ENCODE measurements at places on chromosomes 7 and 10.
A peak's percentile ranks its signal among the peaks of the same experiment; 100 is the strongest.

DNA sequence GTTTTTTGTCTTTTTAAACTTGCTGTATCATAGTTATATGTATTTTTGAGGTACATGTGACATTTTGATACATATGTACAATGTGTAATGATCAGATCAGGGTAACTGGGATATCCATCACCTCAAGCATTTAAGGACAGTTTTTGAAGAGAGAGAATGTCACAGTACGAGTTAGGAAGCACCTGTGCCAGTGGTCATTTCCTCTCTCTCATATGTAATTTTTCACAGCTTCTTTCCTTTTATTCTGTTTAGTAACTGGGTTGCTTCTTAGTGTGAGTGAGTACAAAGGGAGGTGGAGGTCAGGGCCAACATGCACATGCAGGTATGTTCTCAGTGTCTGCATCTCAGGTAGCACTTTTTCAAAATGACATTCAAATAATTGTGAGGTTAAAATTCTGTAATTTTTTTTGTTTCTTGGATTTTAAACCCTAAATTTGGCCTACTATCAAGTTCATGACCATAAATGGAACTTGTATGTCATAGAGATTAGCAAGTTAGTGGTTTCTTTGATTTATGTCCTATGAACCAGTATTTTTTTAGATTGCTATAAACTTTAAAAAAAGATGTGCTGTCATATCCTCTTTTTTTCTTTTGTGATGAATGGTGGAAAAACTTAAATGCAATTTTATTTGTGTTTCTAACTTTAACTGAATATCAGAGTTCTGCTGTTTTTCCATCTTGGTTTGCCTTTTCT, 42.7 kb downstream of the SNX10 start:
- DNase-seq, result no peak

DNA sequence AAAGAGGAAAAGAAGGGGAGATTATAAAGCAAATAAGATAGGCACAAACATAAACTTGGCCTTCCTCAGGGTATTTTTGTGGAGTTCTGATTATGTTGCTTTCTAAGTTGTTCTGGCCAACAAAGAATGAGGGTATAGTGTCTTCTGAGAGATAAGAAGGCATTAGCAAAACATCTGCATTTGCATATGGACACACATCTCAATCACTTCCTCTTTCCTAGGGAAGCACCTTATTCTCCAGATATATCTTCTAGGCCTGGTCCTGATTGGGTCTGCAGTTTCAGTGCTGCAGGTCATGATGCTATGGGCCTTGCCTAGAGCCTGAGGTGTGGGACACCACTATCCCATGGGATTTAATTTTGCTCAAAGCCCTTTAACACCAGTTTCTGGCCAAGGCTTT, 308.8 kb upstream of the PHYHIPL start:
- DNase-seq, result no peak

- no peak for DNase-seq
These were observed 6.6 kb downstream of the YWHAG start for GRCh38 chr7:76352193-76352592.

DNA sequence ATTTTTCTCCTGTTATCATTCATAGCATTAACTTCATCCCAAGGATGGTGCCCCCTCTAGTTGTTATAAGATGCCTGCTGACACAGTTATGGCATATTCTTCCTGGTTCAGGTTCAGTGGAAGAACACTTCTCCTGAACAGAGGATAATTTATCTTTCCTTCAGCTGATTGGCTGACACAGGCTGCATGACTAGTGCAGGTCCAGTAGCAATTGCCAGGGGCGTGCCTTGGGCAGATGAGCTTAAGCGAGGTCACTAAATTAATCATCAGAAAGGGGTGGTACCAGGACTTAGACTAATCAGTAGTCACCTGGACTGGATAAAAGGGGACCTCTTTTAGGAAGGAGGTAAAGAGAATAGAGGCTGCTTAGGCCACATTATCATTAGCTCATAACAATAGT, 42.3 kb downstream of the BZW2 start:
- no peak for DNase-seq

- no peak for DNase-seq
These were observed 1324.5 kb downstream of the XPNPEP1 start for GRCh38 chr10:108598831-108599230.

GRCh38 chr10:67725567-67725966, 29.6 kb upstream of the CTNNA3 start:
- DNase-seq, result no peak

DNA sequence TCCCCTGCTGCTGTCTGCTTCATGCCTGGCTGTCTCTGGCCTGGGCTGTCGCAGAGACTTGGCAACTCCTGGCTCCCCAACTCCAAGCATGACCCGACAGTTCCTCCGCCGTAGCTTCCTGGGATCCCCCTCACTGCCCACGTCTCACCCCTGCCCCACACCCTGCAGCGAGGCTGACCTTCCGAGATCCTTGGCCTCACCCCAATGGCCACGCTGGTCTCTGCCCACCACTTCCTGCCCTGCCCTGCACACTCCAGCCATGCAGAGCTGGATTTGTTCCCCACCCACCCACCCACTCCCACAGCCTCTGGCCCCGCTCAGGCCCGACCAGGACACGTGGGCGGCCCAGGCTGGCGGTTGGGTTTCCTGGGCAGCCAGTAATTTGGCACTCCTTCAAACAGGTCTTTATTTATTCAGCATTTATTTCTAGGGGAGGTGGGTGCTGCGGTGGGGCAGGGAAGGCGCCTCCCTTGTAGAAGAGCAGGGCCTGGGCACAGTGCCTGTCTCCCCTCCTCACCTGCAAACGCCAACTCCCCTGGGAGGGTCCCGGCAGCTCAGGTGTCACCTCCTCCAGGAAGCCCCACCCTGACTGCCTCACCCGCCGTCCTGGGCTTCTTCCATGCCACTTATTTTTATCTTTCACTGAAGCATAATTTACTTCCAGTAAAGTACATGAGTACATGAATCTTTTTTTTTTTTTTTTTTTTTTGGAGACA, 25.5 kb downstream of the GTF2IRD1 start:
- peak; percentile 88 for DNase-seq

DNA sequence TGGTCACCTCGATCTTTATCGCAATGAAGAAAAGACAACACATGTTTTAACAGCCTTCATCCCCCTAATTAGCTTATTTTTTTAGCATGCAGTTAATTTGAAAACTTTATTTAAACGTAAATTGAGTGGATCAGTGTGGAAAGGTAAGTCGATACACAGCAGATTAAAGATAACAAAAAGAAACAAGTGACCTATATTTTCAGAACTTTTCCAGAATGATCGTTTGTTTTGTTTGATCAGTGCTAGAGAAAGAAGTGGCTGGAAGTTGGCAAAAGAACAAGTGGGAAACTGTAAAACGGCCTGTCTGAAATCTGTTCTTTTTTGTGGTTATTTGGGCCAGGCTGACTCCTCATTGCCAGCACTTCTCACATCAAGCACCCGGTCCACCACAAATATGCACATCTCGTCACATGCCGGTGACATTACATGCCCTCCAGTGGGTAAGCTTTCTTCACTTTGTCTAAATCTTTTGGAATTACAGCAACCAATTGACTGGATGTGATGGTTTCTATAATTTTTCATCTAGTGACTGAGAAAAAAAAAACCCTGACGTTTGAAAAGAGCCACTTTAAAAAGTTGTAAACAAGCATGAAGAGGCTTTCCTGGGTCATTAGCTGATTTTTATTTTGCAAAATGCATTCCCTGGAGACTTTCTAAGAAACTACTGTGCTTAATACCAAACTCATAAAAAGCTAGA, 33.2 kb downstream of the C7orf33 start:
- DNase-seq, result no peak

DNA sequence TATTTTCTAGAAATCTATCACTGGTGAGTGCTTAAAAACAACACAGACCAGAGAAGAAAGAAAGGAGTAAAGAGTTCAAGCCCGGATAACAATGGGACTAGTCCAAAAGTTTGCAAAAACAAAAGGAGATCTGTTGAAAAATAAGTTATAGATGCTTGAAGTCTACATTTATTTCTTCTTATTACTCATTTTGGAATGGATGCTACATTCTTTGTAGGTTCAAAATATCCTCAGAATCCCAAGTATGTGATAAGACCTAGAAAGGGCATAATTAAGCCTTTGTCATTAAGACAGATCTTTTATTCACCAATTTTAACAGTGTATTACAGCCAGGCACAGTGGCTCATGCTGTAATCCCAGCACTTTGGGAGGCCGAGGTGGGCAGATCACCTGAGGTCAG, 42.7 kb upstream of the ITGB8 start:
- DNase-seq, result no peak

- no peak for DNase-seq
These were observed 288.2 kb downstream of the IPMK start for GRCh38 chr10:57979491-57979890.

- DNase-seq, result no peak
These were observed 6.7 kb downstream of the SLC13A4 start for GRCh38 chr7:135721198-135721820.

GRCh38 chr7:46288861-46289260, 367.8 kb upstream of the IGFBP3 start:
- DNase-seq, result no peak

GRCh38 chr7:35467456-35467978, 213.6 kb upstream of the TBX20 start:
- no peak for DNase-seq

DNA sequence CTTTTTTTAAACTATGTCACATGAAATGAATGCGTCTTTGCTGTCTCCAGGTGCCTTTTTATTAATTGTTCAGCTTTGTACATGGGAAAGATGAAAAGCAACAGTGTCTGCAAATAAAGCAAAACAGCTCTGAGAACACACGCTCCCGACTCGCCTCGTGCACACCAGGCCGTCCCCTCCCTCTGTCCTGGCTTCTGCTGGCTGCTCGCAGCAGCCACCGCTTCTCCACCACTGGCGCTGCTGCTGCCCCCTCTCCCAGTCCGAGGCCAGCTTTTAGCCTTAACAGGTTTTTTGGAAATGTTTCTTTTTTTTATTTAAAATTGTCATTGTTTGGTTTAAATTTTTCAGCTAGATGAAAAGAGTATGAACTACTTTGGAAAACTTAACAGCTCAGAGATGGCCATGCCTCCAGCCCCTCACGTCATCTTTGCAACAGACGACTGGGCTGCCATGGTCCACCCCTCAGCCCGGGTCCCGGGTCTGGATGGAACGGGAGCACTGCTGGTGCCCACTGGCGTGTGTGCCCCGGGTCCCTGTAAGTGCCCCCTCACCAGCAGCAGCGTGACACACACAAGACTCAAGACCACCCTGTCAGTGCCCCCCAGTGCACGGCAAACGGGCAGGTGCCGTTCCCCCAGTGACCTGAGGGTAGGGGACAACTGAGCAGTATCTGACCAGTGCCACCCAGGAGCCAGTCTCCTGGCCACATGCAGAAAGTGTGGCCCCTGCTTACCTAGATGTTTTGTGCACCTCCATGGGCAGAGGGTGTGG, 415.6 kb upstream of the FOXK1 start:
- DNase-seq, result no peak

GRCh38 chr10:24459836-24460235, 250.9 kb downstream of the KIAA1217 start:
- DNase-seq, result no peak

DNA sequence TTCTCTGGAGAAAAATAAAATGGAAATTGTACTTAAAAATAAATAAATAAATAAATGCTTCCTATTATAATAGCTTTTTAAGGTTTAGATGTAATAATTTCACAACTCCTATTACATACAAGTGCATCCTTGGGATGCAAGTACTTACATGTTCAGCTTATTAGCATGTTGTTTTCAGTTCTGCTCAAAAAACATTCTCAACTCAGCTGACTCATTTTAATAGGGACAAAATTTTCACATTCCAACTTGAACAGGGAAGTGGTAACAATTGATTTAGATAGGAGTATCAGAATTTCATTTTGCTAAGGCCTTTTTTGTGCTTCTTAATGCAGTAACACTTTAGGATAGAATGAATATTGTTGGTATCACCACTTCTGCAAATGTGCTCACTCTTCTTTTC, 16.7 kb upstream of the PAPSS2 start:
- no peak for DNase-seq

DNA sequence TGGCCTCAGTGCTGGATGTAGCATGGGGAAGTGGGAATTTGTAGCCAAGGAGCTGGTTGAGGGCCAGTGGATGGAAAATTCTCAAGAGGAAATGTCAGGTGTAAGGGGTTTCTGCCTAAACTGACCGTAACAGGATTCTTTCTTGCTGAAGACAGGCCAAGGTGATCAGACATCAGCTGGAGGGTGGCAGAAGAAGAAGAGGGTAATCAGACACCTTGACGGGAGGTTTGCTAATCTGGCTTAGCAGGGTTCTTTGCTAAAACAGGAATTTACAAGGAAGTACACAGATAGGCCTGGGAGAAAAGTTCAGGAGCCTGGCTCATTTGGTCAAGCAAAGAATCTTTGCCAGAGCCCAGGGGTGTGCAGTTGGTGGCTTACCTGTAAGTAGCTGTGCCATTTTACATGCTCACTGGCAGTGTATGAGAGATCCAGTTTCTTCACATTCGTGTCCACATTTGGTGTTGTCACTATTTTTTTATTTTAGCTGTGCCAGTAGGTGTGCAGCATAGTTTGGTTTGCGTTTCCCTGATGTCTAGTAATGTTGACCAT, 73.7 kb downstream of the BMPR1A start:
- no peak for DNase-seq

- DNase-seq, result no peak
These were observed 33.9 kb downstream of the LRRC4 start for GRCh38 chr7:127997226-127997922.

GRCh38 chr10:110361800-110362456, 57.2 kb upstream of the SMNDC1 start:
- no peak for DNase-seq

- no peak for DNase-seq
These were observed 4.4 kb upstream of the TRUB1 start for GRCh38 chr10:114933588-114933987.

DNA sequence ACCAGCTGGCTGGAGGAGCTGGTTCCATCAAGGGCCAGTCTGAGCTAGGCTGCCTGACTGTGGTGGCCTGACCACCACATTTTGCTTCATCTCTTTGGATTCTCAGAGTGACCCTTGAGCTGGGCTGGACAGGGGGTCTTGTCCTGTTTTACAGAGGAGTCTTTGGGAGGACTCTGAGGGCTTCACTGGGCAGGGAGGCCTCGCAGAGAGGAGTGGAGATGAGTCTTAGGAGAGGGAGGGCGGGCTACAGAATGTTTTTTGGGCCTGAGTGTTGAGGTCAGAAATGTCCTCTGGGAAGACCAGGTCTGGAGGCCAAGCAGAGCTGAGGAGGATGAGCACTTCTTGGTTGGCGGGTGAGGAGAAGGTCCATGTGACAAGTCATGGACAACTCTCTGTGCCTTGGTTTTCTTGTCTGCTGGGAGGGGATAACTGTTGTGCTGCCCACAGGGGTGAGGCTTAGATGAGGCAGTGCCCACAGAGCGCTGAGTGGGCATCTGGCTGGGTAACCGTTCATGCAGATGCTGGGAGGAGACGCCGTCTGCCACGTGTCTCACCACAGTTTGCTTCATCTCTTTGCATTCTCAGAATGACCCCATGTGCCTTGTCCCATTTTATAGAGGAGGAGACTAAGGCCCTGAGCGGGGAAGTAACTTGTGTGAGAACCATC, 9.4 kb downstream of the TSPAN15 start:
- no peak for DNase-seq

- peak; percentile 67 for DNase-seq
These were observed 52.7 kb upstream of the SLC29A3 start for GRCh38 chr10:71266147-71266917.

DNA sequence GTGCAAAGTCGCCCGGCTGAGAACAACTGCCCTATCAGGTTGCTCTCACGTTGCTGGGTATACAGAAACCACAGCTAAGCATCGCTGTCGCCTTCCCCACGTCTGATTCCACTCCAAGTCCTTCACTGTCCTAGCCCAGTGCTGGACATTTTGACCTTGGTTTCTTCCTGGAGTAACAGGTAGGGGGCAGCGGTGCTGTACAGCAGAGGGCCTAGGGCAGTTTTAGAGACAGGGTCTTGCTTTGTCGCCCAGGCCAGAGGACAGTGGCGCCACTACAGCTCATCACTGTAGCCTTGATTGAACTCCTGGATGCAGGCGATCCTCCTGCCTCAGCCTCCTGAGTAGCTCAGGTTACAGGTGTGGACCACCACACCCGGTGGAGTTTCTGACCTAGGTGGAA, 2.6 kb downstream of the CLDN15 start:
- no peak for DNase-seq

Data from NCI-H2107 (cell line).